Posterior cingulate gyrus (tissue), 11 donors: ENCODE measurements at places on chromosomes 16 and 17.

DNA sequence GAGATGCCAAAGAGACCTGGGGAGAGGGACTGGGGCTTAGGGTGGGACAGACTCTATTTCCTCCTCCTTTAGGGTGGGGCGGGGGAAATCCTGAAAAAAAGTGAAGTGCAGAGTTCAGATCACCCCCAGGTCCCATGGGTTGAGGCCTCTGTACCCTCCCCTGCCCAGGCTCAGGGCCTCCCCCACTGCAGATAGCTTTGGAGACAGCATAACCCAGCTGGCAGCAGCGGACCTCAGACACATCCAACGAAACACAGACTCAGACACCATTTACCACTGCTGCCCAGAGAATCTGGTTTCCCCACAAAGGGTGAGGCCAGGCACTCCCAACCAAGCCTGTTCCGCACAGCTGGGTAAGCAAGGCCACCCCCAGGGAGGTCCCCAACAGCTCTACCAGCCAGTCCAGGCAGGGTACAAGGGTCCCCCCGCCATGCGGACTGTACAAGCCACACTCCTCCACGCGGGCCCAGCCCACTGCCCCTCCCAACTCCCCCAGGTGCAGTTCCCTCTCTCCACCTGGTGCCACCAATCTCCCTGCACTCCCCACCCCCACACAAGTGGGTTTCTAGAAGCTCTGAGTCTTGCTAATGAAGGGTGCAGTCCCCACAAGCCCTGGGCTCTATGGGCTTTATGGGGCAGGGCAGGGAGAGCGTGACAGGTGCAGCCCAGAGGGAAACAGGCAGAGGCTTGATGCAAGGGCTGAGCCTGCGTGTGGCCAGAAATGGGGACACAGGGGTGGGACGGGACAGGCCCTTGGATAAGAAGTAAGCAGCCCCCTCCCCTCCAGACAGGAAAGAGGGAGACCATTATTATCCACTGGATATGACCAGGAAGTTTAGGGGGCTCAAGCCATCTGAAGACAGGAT lies 8.9 kb downstream of the RHBDF2 start:
- DNase-seq: no peak

DNA sequence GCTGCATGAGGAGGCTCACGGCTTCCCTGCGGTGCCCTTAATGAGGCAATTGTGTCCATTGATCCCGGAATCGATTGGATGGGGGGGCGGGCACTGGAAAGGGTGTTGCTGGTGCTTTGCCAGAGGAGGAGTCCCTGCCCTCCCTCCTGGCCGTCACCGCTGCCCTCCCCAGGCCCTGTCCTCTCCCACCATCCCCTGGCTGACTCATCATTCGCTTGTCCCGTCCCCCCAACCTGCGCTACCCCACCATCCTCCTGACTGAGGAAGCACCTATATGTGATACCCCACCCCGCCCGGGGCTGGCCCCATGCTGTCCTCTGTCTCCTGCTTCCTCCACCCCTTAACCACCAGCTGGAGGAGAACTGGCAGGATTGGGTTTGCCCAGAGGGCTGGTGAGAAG lies 20.8 kb downstream of the CACNA1G start:
- no peak for DNase-seq

DNA sequence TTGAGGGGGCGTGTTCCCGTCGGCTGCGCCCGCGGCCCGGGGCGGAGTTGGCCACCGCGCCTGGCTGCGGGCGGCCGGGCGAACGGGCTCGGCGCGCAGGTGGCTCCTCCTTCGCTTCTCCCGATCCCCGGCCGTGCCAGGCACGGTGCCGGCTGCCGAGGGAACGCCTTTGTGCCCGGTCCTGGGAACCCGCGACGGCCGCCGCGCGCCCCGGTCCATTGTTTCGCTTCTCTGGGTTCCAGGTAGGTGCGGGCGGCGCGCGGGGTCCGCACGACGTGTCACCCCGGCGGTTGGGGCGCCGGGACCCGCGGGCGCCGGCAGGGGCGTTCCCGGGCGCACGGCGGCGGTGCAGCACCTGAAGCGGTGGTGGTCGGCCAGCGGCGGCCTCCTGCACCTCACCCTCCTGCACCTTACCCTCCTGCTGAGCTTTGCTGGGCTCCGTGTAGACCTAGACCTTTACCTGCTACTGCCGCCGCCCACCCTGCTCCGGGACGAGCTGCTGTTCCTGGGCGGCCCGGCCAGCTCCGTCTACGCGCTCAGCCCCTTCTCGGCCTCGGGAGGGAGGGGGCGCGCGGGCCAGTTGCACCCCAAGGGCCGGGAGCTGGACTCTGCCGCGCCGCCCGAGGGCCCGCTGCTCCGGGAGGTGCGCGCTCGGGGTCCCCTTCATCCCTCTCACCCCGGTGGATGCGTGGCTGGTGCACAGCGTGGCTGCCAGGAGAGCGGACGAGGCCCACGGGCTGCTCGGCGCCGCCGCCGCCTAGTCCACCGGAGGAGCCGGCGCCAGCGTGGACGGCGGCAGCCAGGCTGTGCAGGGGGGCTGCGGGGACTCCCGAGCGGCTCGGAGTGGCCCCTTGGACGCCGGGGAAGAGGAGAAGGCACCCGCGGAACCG lies 99.9 kb downstream of the EFCAB13 start:
- peak; percentile 73 for DNase-seq

GRCh38 chr17:36920032-36921005 lies 17.0 kb upstream of the LHX1 start:
- peak; percentile 57 for DNase-seq

GRCh38 chr16:55263271-55264250 lies 60.4 kb upstream of the IRX6 start:
- DNase-seq: no peak

- DNase-seq: no peak
Measured at GRCh38 chr16:1299012-1299867, 10.2 kb upstream of the UBE2I start.

DNA sequence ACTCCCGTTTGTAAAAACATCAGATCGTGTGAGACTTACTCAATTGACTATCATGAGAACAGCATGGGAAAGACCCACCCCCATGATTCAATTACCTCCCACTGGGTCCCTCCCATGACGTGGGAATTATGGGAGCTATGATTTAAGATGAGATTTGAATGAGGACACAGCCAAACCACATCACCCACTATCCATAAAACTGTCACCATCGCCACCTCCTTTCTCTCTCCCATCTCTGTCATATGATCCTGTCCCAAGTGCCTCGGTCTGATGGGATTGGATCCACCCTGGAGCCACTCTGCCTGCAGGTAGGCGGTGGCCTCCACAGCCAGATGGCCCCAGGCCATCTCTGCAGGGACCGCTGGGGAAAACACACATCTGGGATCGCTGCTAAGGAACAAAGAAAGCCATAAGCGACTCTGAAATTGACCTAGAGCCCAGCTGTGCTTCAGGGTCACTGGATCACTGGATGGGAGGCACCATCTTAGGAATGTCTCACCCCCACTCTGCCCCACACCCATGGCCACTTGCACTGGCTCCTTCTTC lies 61.2 kb downstream of the TMEM186 start:
- DNase-seq: no peak

DNA sequence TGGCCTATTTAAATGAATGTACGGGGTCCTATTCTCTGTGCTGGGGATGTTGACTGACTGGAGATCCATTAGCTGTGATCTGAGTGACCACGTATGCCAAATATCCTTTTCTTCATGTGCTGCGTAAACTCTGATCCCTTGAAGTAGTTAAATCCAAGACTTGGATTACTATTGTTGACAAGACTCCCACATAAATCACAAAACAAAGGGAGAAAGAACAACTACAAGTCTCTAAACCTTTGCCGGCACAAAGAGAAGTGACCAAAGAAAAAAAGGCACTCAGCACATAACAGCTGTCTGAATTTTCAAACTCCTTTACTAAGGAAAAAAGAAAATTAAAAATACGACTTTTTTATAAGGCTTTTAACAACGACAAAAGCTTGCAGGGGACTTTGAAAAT lies 559.9 kb upstream of the CDH8 start:
- DNase-seq: no peak

GRCh38 chr17:35778641-35779196 lies 16.7 kb downstream of the MMP28 start:
- no peak for DNase-seq

- DNase-seq: peak; percentile 47
Measured at GRCh38 chr17:43832168-43832975, 574 bp downstream of the MPP3 start.

DNA sequence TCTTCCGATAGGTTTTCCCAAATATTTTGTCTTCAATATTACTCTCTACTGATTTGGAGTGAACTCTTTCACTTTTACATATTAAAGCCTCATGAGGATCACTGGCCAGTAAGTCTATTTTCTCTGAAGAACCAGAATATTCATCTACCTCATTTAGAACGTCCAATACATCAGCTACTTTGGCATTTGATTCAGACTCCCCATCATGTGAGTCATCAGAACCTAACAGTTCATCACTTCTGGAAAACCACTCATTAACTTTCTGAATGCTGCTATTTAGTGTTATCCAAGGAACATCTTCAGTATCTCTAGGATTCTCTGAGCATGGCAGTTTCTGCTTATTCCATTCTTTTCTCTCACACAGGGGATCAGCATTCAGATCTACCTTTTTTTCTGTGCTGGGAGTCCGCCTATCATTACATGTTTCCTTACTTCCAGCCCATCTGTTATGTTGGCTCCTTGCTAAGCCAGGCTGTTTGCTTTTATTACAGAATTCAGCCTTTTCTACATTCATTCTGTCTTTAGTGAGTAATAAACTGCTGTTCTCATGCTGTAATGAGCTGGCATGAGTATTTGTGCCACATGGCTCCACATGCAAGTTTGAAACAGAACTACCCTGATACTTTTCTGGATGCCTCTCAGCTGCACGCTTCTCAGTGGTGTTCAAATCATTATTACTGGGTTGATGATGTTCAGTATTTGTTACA lies 30.9 kb downstream of the BRCA1 start:
- no peak for DNase-seq

GRCh38 chr17:72711521-72712310 lies 380.8 kb downstream of the SLC39A11 start:
- no peak for DNase-seq

DNA sequence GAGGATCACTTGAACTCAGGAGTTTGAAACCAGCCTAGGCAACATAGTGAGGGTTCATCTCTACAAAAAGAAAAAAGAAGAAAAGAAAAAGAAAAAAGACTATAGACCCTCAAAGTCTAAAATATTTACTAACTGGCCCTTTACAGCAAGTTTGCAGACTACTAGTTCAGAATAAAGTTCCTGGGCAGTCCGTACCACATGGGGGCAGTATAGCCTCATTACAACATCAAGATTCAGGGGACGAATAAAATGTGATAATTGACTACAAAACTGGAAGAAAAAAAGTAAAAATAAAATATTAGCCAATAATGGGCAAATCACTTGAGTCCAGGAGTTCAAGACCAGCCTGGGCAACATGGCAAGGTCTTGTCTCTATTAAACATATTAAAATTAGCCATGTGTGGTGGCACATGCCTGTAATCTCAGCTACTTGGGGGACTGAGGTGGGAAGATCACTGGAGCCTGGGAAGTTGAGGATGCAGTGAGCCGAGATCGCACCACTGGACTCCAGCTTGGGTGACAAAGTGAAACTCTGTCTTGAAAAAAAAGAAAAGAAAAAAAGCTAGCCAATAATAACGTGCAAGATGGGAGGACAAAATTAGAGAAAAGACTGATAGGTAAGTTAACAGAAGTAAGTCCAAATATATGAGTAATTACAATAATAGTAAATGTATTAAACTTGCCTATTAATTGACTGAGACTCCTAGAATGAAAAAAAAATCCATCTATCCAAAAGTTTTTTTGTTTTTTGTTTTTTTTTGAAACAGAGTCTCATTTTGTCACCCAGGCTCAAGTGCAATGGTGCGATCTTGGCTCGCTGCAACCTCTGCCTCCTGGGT lies 129.4 kb upstream of the SEC14L1 start:
- DNase-seq: no peak

GRCh38 chr17:43614561-43614960 lies 47.2 kb downstream of the MEOX1 start:
- DNase-seq: no peak

- peak; percentile 29 for DNase-seq
Measured at GRCh38 chr17:31674717-31675349, 184.2 kb downstream of the COPRS start.

GRCh38 chr16:14668556-14669223 lies 25.4 kb downstream of the PLA2G10 start:
- DNase-seq: no peak

DNA sequence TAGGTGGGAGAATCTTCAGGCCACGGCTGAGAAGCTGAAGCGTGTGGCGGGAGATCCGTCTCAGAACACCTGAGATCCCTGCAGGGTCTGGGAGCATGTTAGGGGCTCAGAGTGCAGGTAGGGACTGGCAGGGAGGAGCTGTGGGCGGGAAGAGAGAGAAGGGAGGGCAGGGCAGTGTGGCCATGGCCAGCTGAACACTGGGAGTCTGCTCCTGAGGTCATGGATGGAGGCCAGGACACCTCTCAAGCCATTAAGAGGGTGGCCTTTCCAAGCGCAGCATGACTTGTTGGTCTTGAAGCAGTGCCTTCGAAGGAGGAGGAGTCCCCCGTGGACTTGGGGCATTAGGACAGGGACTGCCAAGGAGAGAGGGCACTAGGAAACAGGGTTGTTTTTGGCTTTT lies 23.7 kb downstream of the NAA60 start:
- DNase-seq: no peak

GRCh38 chr16:57648125-57648524 lies 19.7 kb downstream of the ADGRG1 start:
- DNase-seq: no peak

DNA sequence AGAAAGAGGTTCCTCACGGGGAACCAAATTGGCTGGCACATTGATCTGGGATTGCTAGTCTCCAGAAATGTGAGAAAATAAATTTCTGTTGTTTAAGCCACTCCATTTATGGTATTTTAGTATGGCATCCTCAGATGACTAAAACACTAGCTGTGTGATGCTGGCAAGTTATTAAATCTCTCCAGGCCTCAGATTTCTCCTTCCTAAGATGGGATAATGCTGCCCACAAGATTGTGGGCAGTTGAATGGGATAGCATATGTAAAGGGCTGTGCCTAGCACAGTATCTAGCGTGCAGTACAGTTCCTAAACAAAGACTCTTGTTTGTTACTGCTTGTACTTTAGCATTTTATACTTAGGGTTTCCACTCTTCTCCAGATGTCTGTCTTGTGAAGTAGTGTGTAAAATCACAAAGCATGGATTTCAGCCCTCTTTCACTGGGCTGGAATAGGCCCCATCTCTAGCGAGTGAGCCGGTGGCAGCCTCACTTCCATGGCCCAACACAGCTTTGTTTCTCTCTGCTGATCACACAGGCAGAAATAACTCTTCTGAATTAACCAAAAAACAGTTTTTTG lies 38.2 kb upstream of the PHAF1 start:
- DNase-seq: no peak

- DNase-seq: no peak
Measured at GRCh38 chr16:8293413-8293812, 296.9 kb downstream of the TMEM114 start.

DNA sequence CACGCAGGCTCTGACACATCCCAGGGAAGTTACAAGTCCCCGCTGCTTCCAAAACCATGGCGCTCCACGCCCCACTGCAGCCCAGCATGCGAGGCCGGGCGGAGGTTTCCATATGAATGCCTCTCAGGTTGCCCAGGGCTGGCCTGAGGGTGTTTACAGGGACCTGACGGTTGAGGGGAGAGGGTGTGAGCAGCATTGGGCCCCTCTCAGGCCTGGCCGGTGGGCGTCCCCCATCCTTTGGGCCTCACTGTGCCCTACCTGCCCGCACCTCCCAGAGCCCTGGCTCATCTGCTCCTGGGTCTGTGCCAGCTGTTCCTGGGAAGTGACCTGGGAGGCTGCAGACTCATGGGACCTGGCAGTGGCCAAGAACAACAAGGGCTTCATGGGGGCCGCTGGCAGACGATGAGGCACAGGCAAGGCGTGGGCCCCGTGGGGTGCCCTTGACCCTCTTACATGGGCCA lies 173.5 kb downstream of the C16orf95 start:
- DNase-seq: peak; percentile 54
